ENCODE measurements at places on chromosomes 5 and 9.

- no peak for DNase-seq
Observed at GRCh38 chr5:135565266-135565665, 13.5 kb downstream of the CXCL14 start.

GRCh38 chr5:6545770-6546690 is 86.8 kb downstream of the NSUN2 start:
- no peak for DNase-seq

DNA sequence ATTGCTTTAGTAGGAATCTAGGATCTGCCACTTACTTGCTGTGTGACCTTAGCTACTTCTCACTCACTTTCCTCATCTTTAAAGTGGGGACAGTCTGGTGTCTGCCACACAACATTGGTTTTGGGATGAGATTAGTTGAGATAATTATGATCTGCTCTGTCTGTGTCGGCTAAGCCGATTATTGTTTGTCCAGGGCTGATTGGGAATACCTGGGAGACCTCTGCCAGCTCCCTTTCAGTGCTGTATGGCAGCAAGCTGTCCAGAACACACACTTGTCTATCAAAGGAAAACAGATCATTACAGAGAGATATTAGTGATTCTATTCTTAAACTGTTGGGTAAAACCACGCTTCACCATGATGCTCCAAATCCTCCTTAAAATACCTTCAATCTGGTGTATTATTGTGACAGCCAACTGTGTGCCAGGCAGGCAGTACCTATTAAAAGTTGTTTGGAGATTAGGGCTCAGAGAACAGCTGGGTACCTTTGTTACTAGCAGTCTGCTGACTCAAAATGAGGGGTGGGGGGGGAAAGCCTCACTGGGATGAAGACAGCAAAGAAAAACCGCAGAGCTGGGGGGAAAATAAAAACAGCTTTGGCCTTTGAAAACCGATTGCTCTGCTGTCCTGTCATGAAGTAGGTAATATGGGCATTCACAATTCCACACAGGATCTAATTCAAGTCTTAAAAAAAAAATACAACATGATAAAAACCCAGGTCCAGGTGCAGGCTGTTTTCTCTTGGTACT is 458.4 kb upstream of the C9orf72 start:
- no peak for DNase-seq

GRCh38 chr5:88251048-88251711 is 17.5 kb downstream of the TMEM161B start:
- no peak for DNase-seq

DNA sequence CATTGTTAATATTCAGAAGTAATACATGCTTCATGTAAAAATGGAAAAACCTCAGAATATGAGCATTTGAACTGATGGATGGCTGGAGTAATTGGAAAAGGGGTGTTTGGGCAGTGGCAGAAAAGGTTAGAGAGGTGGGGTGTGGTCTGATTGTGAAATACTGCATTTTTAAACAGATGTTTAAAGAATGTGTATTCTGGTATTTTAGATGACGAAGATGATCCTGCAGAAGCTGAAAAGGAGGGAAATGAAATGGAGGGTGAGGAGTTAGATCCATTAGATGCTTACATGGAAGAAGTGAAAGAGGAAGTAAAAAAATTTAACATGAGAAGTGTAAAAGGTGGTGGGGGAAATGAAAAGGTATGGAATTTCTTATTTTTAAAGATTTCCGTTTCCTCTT is 18.8 kb downstream of the DDX46 start:
- DNase-seq: no peak

DNA sequence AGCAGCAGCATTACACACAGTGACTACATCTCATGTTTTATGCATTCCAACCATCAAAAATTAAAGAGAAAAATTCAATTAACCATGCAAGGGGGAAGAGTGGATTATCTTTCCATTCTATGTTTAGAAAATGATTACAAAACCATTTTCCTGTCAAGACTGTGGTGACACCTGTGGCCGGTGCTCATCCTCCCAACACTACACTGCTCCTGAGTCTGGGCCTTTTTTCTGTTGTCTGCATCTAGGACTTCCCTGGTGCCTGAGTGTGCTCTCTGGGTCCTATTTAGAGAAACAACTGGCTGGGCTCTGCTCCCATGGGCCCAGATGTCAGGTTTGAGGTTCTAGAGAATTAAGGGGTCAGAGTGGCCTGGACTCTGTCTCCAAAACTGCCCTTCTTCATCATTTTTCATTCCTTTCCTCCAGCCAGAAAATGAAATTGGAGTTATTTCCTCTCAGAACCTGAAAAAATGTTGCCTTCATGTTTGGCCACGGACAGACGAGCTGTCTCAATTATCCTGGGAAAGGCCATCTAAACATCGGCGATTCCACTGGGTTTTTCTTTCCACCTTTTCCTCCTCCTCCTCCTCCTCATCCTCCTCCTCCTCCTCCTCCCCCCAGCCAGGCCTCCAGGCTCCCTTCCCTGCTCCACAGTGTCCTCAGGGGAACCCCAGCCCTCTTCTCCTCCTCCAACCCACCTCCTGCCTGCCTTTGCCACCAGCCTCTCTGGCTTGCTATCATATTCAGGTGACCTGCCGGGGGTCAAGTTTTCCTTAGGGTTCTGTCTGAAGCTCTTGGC is 11.4 kb upstream of the ARSI start:
- DNase-seq: no peak

- DNase-seq: no peak
Observed at GRCh38 chr5:142305211-142305610, 19.6 kb downstream of the SPRY4 start.

GRCh38 chr5:174720612-174721529 is 3.5 kb upstream of the MSX2 start:
- DNase-seq: no peak

GRCh38 chr5:135743181-135743580 is 91.3 kb upstream of the SLC25A48 start:
- DNase-seq: no peak

DNA sequence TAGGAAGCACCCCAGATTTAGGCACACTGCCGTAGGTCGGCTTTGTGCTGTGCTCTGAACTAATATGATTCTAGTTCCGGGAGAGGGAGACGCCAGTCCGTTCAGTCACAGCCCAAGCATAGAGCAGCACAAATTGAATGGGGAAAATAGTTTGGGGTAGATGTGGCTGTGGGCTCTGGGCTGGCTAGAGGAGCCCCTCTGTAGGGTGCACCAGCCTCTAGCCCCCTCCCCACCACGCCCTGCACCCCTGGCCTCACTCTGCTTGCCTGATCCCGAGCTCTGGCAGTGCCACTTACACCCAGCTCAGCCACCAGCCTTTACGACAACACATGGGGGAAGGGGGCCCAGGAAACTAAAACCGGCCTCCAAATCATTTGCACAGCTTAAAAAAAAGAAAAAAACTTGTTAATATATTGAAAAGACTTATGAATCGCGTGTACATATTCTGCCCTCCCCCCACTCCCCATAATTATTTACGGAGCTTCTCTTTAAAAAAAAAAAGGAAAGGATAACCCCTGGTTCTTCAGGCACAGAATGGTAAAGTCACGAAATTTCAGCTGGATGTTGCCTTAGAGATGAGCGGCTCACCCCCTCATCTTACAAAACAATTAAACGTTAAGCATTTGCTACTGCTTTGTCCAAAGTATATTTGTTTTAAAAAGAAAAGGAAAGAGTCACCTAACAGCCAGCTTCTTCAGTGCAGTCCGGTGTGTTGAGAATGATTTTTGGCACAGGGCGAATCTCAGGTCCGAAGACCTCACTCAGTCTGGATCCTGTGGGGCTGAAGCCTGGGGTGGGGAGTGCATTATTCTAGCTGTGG is 3.5 kb downstream of the LMX1B start:
- no peak for DNase-seq

DNA sequence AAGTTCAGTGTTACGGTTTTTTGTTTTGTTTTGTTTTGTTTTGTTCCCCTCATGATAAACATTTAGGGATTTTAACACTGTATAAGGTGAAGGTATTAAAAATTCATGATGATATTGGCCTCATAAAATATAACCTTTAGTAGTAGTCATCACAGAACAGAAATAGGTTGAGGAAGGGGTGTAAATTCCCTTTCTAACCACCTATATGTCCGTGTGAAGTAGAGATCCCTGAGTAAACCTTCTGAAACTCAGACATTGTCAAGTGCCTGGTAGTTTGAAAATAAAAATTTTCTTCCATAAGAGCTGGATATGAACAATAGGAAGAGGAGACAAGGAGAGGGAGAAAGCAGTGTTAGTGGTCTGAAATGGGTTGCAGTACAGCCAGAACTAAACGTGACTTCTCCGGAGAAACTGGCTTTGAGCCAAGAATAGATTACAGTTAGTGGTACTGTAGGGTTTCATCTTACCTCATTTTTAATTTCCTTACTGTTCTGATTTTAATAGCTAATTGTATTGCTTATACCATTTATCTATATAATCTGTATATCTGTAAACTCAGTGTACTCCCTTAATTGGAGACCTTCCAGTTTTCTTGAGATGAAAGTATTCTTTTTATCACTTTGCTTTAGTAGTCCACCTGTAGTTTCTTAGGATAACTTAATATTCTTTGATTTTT is 18.3 kb downstream of the UGCG start:
- no peak for DNase-seq

- DNase-seq: no peak
Observed at GRCh38 chr9:114225561-114226212, 70.3 kb downstream of the COL27A1 start.

DNA sequence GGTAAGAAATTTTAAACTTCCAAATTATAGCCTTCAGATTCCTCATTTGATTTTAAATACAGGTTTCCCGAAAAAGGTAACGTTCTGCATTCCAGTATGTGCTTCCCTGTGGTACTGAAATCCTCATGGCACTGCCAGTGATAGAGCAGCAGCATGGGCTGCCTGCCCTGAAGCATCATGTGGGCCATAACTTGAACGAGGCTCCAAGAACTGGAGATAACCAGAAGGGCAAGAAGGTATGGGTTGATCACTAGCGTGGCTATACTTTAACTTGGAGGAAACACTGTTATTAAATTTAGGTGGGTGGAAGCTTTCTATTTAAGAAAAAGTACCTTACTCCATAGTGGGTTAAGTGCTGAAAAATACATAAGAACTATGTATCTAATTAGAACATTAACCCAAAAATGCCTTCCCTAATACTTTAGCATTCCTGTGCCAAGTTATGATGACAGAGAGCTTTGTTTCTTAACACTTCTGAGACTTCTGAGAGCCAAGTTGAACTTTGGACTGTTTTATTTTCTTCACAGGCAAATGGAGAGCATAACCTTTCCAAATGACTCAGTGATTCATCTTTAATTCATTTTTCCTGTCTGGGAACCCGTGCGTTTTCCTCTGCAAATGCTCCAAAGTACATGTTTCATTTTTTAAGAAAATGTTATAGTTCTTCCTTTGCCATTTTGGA is 191.5 kb upstream of the GNA14 start:
- DNase-seq: no peak

- no peak for DNase-seq
Observed at GRCh38 chr9:35909687-35910612, 660 bp downstream of the SPAAR start.

DNA sequence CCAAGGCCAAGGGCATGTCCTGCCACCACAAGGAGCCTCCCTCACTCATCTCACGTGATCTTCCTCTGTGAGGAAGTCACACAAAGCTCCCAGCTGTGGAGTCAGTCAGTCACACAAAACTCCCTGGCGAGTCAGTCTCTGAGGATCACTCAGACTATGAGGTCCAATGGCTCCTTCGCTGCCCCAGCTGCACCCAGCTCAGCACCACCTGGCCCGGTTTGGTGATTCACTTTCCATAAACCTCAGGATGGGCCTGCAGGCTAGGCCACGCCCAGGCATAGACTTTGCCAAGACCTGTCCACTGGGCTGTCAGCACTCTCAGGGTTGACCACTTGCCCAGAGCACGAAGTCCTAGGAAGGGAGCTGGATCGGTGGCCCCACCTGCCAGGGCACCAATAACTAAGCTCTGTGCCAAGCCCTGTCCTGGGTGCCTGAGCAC is 233.8 kb downstream of the HSPA4 start:
- no peak for DNase-seq

DNA sequence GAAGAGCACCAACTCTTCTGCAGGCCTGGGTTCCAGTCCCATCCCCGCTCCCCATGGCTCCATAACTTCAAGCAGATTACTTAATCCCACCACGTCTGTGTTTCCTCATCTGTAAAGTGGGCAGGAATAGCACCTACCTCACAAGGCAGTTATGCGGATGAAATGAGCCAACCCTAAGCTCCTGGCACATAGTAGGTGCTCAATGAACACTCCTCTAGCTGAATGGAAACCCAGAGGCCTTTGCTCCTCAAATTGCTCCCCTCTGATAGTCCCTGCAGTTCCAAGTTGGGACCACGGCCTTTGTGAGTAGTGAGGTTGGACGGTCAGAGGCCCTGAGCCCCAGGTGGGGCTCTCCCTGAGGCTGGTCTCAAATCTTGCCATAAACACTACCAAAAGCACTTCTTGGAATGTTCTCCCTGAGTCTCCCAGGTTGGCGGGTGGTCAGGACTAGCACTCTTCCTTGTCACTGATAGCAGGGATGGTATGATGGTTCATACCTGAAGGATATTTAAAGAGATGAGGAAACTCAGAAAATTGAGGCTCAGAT is 35.5 kb upstream of the SYNPO start:
- DNase-seq: no peak

DNA sequence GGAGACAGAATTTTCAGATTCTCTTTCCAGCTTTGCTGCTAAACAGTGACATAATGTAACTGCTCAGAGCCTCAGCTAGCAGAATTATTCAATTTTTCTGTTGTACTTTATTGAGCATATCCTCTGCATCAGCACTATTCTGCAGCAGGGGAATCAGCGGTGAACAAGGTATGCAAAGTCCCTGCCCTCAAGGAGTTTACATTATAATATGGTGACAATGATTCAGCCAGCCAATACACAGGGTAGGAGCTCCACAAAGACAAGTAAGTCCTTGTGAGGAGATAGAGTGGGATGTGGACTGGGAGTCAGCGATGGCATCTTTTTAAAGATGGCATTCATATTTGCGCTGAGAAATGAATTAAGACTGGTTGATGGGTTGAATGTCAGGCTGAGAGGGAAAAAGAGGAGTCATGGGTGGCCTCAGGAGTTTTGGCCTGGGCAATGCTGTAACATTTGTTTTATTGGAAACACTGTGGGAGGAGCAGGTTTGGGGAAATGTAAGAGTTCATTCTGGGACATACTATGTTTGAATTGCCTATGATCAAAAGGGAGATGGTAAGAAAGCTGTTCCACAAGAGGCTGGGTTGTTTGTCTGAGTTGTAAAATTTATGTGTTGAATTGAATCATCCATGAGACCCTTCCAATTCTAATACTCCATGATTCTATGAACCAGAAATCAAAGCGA is 194.5 kb downstream of the PLK2 start:
- no peak for DNase-seq

DNA sequence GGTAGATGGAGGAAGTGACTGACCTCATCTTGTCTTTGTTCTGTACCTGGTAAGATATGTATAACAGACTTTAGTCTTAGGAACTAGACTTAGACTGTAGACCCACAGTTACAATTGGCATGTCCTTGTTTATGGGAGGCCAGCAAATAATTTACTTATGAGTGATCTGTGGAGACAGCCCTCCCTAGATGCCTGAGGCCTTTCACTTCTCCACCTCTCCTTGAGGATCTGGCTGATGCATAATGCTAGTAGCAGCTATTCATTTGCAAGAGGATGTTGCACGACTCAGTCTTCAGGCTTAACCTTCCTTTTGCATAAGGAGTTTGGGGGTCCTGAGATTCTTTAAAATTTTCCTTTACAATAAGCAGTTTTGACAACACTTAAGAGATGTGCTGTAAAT is 100.7 kb downstream of the YTHDC2 start:
- DNase-seq: no peak

- DNase-seq: no peak
Observed at GRCh38 chr9:88236511-88237478, 98.5 kb upstream of the SPATA31C2 start.

GRCh38 chr9:91117474-91117891 is 244.2 kb downstream of the AUH start:
- no peak for DNase-seq

Data from stimulated activated CD8-positive, alpha-beta memory T cell treated with anti-CD3 and anti-CD28 coated beads, Interleukin-4, amount 100 ng/mL, for 4 hours (primary cell).